Nasal cavity respiratory epithelium epithelial cell of viscerocranial mucosa (primary cell): ENCODE measurements at places on chromosomes 11 and 22. TPM values are rescaled to one million over a fixed set of nuclear protein-coding genes. Genes with fewer than 3 reads are reported as not detected.

LRRC32 gene
- under 0.01 and 0.07 TPM in 2 replicates for total RNA-seq

CD3D gene
- not detected in 2 replicates for total RNA-seq

MMP11 gene
- total RNA-seq, result 0.34 and 0.93 TPM in 2 replicates

MS4A14 gene
- total RNA-seq, result not detected in 2 replicates

FAM83F gene
- 32.8 and 40.9 TPM in 2 replicates for total RNA-seq

ANO9 gene
- 4.4 and 15.9 TPM in 2 replicates for total RNA-seq

KRTAP5-2 gene
- not detected in 2 replicates for total RNA-seq

TSPAN18 gene
- 0.07 TPM in 1 of 2 replicates, not detected in the other for total RNA-seq

MRGPRE gene
- not detected in 2 replicates for total RNA-seq

API5 gene
- 115 and 131 TPM in 2 replicates for total RNA-seq

LRRC74B gene
- total RNA-seq, result not detected in 2 replicates

SIPA1 gene
- 15.8 and 19.1 TPM in 2 replicates for total RNA-seq

PANX3 gene
- not detected in 2 replicates for total RNA-seq

DRD4 gene
- total RNA-seq, result 0.07 TPM in 1 of 2 replicates, not detected in the other

LRRC56 gene
- total RNA-seq, result 0.34 and 1.4 TPM in 2 replicates

PSMA1 gene
- total RNA-seq, result 108 and 137 TPM in 2 replicates

CABP4 gene
- total RNA-seq, result not detected in 2 replicates

PANX2 gene
- total RNA-seq, result 0.68 and 1.4 TPM in 2 replicates

UPK2 gene
- 0.21 and 0.34 TPM in 2 replicates for total RNA-seq

MS4A15 gene
- total RNA-seq, result not detected in 2 replicates

PGA4 gene
- total RNA-seq, result not detected in 2 replicates

BLID gene
- total RNA-seq, result 0.85 TPM in 1 of 2 replicates, not detected in the other

SLC22A9 gene
- total RNA-seq, result not detected in 2 replicates

RASD2 gene
- total RNA-seq, result under 0.01 and 0.14 TPM in 2 replicates

CHEK2 gene
- total RNA-seq, result 6.2 and 9.5 TPM in 2 replicates

FGF4 gene
- total RNA-seq, result not detected in 2 replicates

JAM3 gene
- total RNA-seq, result under 0.01 and 0.28 TPM in 2 replicates

CREBZF gene
- total RNA-seq, result 37.1 and 40.7 TPM in 2 replicates

DNAL4 gene
- total RNA-seq, result 29.1 and 38.3 TPM in 2 replicates

E2F8 gene
- under 0.01 and 0.14 TPM in 2 replicates for total RNA-seq

CHADL gene
- total RNA-seq, result 1.4 and 2.1 TPM in 2 replicates

UBQLNL gene
- total RNA-seq, result 0.28 TPM in 1 of 2 replicates, not detected in the other

GRIK4 gene
- not detected in 2 replicates for total RNA-seq

CRYAB gene
- 1.0 and 13.2 TPM in 2 replicates for total RNA-seq

IGLL1 gene
- not detected in 2 replicates for total RNA-seq

OR10G7 gene
- total RNA-seq, result not detected in 2 replicates

TTLL12 gene
- 55.0 and 94.5 TPM in 2 replicates for total RNA-seq

ANO5 gene
- 0.07 TPM in 1 of 2 replicates, not detected in the other for total RNA-seq

FOLR1 gene
- 4.7 TPM in 1 of 2 replicates, not detected in the other for total RNA-seq

TESMIN gene
- total RNA-seq, result 2.4 and 2.7 TPM in 2 replicates

CELSR1 gene
- total RNA-seq, result 52.3 and 303 TPM in 2 replicates

HTR3B gene
- not detected in 2 replicates for total RNA-seq

APOL3 gene
- total RNA-seq, result 2.8 TPM in 1 of 2 replicates, not detected in the other

CTSW gene
- not detected in 2 replicates for total RNA-seq

OR51B4 gene
- not detected in 2 replicates for total RNA-seq

SERPIND1 gene
- not detected in 2 replicates for total RNA-seq

FREY1 gene
- 0.68 and 1.4 TPM in 2 replicates for total RNA-seq

RIMBP3C gene
- not detected in 2 replicates for total RNA-seq

NECTIN1 gene
- total RNA-seq, result 126 and 414 TPM in 2 replicates

OR52K1 gene
- total RNA-seq, result not detected in 2 replicates

OR51E2 gene
- total RNA-seq, result not detected in 2 replicates

CYTH4 gene
- under 0.01 TPM in 2 replicates for total RNA-seq

RFPL3 gene
- total RNA-seq, result not detected in 2 replicates

DNAJB13 gene
- total RNA-seq, result 0.43 TPM in 1 of 2 replicates, not detected in the other

ZNF214 gene
- total RNA-seq, result 2.1 TPM in 2 replicates

DEUP1 gene
- under 0.01 and 0.14 TPM in 2 replicates for total RNA-seq
